ENCODE measurements at places on chromosomes 11 and 22. TPM values are rescaled to one million over a fixed set of nuclear protein-coding genes. Genes with fewer than 3 reads are reported as not detected.

The APOA1 gene
- 3.5 TPM for polyA plus RNA-seq

The UCP3 gene
- 2.0 TPM for polyA plus RNA-seq

The TSGA10IP gene
- polyA plus RNA-seq, result not detected

The PTS gene
- 33.0 TPM for polyA plus RNA-seq

The OR6T1 gene
- polyA plus RNA-seq, result not detected

The GRK3 gene
- polyA plus RNA-seq, result 7.6 TPM

The C11orf65 gene
- 0.11 TPM for polyA plus RNA-seq

The FGF4 gene
- polyA plus RNA-seq, result not detected

The NLRP6 gene
- 0.05 TPM for polyA plus RNA-seq

The PYGM gene
- polyA plus RNA-seq, result 1.3 TPM

The CRYBB2 gene
- polyA plus RNA-seq, result 0.49 TPM

The C22orf31 gene
- polyA plus RNA-seq, result not detected

The CHRNA10 gene
- 3.1 TPM for polyA plus RNA-seq

The VSIG10L2 gene
- polyA plus RNA-seq, result 0.14 TPM

The MS4A12 gene
- polyA plus RNA-seq, result 0.15 TPM

The ACTN3 gene
- 0.05 TPM for polyA plus RNA-seq

The CCDC15 gene
- polyA plus RNA-seq, result 0.23 TPM

The SAC3D1 gene
- 4.9 TPM for polyA plus RNA-seq

The KRTAP5-1 gene
- not detected for polyA plus RNA-seq

The MPZL3 gene
- 3.8 TPM for polyA plus RNA-seq

DNA sequence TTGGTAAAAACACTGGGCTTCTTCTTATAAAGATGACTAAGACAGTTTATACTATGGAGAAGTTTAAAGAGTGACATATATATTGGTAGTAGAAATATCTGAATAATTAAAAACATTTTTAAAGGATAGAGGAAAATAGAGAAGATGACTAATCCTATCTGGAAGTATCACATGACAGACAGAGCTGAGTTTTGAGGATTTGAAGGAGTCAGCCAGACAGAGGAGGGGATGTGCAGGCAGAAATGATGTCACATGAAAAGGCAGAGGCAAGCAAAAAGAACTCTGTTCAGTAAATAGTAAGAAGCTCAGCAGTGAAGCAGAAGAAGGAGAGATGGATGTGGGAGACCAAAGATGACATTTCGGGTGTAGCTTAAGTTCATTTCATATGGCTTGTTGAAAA lies 1.6 kb downstream of the OR10A2 start:
- no peak for DNase-seq

- DNase-seq, result no peak
These were observed 67.2 kb downstream of the SGSM1 start for GRCh38 chr22:24873226-24873625.

- no peak for DNase-seq
These were observed 14.0 kb upstream of the GDPD5 start for GRCh38 chr11:75539459-75540334.

GRCh38 chr22:44256085-44256484 lies 56.7 kb downstream of the SHISAL1 start:
- DNase-seq, result no peak

DNA sequence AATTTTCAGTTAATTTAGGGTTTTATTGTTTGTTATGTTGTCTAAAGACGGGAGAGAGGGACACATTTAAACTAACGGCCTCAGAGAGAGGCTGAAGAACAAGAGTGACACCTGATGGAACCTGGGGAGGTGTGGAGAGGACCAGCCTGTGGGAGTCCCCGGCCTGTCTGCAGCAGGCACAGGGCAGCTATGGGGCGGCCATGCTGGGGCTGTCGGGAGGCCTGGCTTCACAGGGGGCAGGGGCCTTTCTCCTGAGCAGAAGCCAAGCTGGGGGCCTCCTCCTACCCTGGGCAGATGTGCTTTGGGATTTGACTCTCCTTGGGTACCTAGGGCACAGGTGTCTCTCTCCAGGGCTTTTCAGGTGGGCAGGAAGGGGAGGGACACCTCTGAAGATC lies 21.9 kb downstream of the RELT start:
- no peak for DNase-seq

DNA sequence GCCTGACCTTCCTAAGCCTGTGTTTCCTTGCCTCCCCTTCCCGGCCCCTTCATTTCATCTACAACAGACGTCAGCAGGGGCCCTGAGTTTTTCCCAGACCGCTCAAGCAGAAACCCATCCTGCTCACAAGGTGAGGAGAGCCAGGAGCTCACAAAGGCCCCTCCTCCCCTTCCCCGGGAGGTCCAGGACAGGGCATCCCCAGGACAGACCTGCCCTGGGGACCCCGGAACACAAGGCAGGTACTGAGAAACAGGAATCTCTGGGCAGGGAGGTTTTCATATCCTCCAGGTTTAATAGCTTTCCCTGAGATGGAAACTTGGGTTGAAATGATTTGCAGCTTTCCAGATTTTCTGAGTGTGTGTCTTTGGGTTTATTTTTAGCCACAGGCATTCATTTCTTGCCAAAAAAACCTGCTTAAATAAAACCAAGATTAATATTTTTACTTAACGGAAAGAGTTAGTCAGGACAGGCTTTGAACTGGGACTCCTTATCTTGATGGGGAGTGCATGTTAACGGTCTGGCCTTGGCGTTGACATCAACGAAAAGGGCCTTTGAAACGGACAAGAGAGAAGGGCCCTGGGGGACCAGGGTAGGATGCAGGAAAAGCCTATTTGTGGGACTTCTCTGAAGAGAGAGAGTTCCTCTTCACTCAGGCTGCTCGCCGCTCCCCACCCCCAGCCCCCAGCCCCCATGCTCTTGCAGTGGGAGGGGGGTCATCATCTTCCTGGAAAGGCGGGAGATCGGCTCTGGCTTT lies 38.5 kb downstream of the TIMP3 start:
- DNase-seq, result no peak

- no peak for DNase-seq
These were observed 32.7 kb downstream of the THOC5 start for GRCh38 chr22:29520851-29521250.

GRCh38 chr22:49904040-49904369 lies 14.2 kb downstream of the ALG12 start:
- DNase-seq, result no peak

GRCh38 chr22:42383851-42384417 lies 48.3 kb downstream of the NFAM1 start:
- peak; percentile 31 for DNase-seq

- no peak for DNase-seq
These were observed 8.6 kb upstream of the ARHGAP8 start for GRCh38 chr22:44743804-44744211.

GRCh38 chr11:71080239-71081097 lies 171.9 kb downstream of the SHANK2 start:
- no peak for DNase-seq

DNA sequence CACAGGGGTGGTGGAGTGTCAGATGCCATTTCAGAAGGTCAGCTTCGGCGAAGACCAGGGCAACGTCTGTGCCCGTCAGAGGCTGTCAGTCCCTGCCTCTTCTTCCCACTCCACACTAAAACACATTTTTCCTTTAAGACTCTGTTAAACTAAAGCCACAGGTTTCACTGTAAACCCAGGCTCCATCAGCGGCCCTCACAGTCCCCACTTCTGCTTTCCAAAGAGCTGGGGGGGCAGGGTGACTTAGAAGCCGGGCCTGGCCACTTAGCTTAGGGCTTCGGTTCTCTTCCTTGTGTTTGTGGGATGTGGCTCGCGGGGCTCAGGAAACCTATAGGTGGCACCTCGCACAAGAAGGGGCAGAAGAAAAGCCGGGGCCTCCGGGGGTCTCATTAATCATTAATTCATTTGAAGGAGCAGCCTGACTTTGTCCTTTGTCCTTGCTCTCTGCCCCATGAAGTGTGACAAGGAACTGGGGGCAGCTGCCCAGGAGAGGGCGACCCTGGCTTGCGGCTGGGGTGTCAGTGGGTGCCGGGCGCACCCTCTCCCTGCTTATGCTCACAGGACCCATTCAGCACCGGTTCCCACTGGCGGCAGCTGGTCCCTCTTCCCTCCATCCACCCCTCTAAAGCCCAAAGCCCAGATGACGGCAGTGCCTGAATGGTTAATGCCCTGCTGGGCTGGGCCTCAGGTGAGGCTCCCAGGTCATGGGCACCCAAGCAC lies 4.1 kb downstream of the SLC25A45 start:
- no peak for DNase-seq

DNA sequence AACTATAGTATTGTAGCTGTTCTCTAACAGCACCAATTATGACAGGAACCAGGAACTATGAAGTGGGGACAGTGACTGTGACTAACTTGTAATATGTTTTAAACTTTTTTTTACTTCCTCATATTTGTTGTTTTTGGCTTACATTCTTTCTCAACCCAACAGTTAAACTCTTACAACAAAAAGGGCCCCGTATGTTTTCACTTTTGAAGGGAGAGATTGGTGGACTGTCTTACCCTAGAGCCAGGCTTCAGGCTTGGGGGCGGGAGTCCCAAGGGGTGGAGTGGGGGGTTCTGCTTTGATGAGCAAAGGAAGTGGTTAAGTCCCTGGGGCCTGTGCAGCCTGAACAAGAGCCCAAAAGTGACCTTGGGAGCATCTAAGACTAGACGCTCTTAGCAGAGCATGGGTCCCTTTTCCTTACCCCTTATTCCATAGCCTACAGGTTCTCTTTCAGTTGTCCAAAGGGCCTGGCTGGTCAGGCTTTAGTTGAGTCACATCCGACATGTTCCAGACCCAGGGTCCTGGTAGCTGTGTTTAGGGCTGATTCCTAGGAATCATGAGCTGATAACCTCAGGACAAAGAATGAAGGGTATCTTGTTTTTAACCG lies 38.8 kb downstream of the STIM1 start:
- no peak for DNase-seq

DNA sequence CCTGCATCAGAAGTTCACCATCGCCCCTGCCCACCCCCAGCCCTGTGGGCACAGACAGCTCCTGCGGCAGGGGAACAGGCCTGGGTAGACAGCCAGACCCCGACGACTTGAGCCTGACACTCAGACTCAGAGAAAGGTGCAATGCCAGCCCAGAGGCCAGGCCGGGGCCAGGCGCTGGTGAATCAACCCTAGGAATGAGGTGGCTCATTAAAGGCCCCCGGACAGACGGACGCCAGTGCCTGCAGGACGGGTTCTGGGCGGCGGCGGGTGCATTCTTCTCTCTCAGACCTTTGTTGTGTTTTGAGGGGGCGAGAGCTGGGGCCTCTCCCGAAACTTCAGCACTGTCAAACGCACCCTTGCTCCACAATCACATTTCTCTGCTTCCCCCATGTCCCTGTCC lies 5.6 kb downstream of the OVOL1 start:
- DNase-seq, result no peak

GRCh38 chr22:25007444-25008106 lies 55.1 kb downstream of the KIAA1671 start:
- no peak for DNase-seq

DNA sequence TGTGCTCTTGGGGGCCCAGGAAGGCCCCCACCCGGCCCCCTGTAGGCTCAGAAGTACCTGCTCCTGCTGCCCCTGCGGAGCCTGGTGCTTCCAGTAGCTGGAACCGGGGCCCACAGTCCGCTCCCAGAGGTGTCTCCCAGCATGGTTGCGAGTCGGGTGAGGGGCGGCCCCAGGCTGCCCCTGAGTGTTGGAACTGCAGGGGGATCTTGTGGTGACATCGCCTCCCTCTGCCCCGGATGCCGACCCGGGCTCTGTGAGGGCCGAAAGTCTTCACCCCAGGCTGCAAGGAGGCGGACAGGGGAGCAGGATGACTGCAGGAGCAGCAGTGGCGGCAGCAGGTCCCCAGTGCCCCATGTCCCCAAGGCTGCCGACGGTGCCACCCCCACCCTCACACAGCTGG lies 9.5 kb upstream of the PKP3 start:
- peak; percentile 75 for DNase-seq

GRCh38 chr11:44637487-44637886 lies 72.0 kb downstream of the CD82 start:
- DNase-seq, result no peak

GRCh38 chr11:42972741-42973140 lies 339.1 kb upstream of the API5 start:
- DNase-seq, result no peak

DNA sequence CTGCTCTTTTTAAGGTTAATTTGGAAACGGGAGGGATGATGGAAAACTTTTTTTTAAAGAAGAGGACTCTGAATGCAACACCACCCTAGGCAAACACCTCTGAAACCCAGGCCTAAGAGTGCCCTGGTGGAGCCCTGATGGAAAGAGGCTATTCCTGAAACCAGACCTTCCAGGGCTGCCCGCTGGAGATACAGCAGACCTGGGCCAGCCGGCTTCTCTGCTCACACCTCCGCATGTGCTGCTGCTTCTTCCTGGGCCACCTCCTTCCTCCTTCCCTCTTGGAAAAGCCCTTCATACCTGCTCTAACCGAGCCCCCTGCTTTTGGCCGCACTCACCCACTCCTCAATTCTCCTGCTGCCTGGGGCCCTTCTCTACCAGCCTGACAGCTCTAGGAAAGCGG lies 37.9 kb downstream of the DUSP8 start:
- DNase-seq, result peak; percentile 13

GRCh38 chr11:72780296-72781062 lies 13.4 kb downstream of the STARD10 start:
- peak; percentile 46 for DNase-seq

- no peak for DNase-seq
These were observed 789 bp downstream of the RPS13 start for GRCh38 chr11:17076517-17077239.

DNA sequence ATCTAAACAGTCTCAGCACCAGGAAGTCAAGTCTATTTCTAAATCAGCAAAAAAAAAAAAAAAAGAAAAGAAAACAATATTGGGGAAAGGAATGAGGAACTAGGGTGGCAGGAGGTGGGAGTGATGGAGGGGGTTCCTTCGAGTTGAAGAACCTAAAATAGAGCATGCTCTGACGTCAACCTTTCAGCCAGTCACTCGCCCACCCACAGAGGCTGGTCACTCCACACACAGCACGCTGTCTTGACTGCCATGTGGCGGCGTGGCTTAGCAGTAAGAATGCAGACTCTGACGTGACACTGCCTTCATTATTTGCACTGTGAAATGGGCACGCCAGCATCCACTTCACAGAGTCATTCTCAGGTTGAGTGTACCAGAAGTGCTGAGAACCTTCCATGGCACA lies 48.3 kb downstream of the LARGE1 start:
- no peak for DNase-seq

GRCh38 chr11:18720091-18720807 lies 5.7 kb downstream of the IGSF22 start:
- peak; percentile 1 for DNase-seq

DNA sequence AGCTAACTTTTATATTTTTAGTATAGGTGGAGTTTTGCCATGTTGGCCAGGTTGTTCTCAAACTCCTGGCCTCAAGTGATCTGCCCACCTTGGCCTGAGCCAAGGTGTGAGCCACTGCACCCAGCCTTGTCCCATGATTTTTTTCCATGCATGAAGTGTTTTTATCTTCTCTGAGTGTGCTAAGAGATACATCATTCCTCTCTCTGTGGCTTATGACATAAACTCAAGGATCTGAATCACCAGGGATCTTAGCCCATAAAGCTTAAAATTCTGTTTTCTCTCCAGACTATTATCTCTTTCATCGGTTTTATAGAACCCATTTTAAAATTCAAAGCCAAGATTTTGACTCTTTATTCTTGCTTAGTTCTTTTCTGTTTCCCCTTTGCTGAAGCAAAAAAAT lies 48.4 kb upstream of the C11orf58 start:
- DNase-seq, result no peak

- DNase-seq, result no peak
These were observed 42.4 kb downstream of the PIK3C2A start for GRCh38 chr11:17165247-17165890.

Measured in pancreas (tissue), 10 donors.